ENCODE measurements at places on chromosomes 13 and 19.

- DNase-seq = no peak
These were observed 458.6 kb downstream of the DCT start for GRCh38 chr13:94020833-94021232.

DNA sequence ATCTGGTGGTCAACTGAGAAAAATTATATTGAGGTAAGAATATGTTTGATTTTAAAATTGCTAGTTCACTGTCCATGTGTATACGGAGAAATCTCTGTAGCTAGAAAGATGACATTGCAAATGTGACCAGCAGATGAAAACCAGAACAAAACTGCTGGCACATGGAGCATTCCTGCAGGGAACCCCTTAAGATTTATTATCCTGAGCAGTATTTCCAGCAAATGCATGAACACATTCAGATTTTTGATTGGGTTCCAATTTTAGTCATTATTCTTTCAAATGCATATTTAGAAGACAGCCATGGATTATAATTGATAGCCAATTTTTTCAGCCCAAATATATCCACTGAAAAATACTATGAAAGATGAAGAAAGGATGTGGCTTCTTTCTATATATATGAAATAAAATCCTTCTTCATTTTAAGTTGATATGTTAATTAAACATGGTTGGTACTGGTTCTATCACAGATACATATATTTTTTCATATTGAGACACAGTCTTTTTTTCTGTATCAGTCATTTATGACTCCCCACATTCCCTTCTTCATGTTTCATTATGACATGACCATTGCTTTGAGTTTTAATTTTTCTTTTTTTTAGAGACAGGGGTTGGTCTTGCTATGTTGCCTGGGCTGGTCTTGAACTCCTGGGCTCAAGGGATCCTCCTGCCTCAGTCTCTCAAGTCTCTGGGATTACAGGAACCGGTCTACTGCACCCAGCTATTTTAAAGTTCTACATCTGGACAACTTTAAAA, 376.5 kb downstream of the KLF12 start:
- no peak for DNase-seq

GRCh38 chr19:58056261-58056660, 2.8 kb upstream of the ZNF135 start:
- DNase-seq = no peak

- no peak for DNase-seq
These were observed 24.2 kb upstream of the C13orf46 start for GRCh38 chr13:113997845-113998751.

DNA sequence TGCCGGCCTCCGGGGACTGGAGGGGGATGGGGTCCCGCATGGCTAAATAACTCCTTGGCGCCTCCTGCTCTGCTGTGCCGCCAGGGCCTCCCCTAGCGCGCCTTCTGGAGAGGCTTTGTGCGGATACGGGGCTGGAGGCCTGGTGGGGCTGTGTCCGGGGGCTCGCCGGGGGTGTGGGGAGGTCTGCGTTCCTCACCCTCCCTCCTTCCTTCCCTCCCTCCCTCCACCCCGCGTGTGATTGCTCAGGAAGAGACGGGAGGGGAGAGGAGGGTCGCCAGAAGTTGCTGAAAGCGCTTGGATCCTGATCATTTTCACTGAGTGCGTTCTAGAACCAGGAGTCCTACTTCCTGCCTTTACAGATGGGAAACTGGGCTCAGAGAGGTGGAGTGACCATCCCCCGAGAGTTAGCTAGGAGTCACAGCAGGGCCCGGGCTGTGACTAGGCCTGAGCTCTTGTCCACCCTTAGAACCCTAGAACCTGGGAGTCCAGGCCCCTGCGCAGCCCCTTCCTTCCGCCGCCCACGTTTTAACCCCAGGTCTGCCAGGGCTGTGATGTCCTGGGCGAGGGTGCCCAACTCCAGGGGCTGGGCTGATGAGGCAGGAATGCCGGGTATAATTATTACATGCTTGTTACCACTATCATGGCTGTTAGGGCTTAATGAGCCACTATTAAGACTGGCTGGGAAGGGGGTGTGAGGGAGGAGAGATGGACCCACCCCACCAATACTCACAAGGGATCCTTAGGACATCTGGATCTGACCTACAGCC, 782 bp upstream of the JUND start:
- peak; percentile 89 for DNase-seq

DNA sequence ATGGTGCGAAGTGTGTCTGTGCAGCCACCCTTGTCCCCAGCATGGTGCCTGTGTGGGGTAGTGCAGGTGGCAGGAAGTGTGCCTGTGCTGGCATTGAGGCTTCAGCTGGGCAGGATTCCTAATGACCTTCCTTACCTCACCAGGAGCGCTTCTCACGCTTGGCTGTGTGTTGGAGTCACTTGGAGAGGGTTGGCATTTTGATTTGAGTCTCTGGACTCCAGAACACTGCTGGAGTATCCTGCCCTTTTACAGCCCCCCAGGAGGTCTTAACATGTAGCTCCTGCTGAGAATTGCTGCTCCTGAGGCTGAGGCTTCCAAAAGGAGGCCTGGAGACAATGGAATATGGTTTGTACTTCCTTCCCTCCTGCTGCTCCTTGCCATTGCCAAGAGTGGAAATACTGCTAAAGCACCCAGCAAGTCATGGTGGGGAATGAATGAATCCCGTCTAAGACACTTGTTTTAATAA, 87.1 kb downstream of the ARHGEF7 start:
- DNase-seq = no peak

DNA sequence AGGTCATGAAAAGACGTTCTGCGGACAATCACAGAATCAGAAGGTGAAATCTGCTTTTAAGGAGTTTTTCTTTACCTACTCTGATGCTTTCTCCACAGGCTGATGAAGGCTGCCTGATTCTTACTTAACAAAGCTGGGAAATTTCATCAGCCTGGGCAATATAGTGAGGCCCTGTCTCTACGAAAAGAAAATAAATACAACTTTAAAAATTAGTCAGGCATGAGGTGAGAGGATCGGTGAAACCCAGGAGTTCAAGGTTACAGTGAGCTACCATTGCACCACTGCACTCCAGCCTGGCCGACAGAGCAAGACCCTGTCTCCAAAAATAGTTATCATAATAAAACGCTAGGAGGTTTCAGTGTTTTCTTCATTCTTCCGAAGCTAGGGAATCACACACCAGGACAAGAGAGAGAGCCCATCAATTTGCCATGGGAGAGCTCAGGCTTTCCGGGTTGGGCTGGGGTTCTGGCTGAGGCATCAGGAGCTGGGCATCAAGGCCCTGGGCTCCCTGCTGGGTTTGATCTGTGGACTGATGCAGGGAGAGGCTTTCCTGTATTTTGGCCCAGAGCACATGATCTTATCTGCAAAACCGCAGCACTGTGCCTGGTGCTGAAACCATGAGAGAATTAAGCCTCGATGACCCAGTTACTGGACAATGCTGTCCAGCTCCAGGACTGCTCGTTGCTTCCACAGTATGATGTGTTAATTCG, 25.1 kb upstream of the CEBPG start:
- DNase-seq = no peak

DNA sequence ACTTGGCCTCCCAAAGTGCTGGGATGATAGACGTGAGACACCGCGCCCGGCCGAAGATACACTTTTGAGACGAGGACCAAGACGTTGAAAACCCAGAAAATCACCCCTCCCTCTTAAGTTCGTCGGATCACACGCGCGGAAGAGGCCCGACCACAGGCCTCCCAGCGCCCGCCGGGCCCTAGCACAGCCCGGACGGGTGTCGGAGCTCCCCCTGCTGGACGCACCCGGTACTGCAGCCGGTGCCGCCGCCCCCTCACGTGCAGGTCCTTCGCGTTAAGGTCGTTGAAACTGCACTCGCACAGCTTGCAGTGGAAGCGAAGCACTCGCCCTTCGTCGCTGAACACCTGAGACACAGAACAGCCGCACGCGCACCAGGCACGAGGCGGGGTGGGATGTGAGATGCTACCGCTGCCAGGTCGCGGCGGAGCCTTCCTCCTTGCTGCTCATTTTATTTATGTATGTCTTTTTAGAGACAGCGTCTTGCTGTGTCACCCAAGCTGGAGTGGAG, 35.7 kb upstream of the MATK start:
- no peak for DNase-seq

GRCh38 chr13:90632184-90632583, 715.3 kb upstream of the MIR17HG start:
- no peak for DNase-seq

DNA sequence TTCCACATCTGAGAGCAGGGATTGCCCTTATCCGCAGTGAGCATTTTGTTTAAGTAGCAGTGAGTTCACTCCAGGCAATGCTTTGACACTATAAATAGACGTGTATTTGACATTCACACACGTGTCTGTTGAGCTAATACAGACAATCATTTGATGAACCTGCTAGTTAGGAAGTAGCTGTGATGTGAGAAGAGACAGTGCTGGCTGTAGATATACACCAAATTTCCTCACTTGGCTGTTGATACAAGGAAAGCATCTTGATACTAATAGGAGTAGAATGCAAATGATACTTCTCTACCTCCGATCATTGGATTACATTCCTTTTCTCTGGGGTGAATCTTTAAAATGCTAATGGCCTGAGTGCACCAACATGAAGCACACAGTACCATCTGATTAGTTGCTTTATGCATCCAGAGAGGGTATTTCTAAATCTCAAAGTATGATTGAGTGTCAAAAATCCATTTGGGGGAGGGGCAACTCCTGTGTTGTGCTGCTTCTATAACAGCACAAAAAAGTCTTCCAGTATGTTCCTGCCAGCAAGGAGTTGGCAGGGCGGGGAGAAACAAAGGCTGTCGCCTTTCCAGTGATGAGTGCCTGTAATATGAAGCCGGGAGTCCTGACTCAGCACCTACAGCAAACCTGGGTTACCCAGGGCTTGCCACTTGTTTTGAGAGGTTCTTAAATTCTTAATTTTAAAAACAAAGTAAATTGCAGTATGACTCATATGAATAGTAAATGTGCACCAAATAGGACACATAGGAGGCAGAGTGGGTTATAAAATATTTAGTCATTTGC, 7.0 kb downstream of the CUL4A start:
- DNase-seq = peak; percentile 97

GRCh38 chr13:80821466-80821865, 480.5 kb upstream of the SPRY2 start:
- DNase-seq = no peak

DNA sequence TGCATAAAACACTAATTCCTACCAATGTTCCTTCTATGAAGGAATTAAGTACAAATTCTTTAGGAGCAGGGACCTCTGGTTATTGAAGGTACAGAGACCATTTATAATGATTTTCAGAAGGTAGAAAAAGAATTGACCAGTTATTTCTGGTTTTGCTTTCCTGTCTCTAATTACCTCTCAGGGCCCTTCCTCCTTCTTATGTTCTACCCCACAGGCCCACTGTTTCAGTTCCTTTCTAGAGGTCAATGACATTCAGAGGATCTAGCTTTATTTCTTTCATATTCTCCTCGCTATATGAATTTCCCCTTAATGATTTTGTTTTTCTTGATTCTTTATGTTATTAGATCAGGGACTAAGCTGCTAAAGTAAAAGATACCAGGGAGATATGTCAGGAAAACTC, 345.0 kb upstream of the SPRY2 start:
- no peak for DNase-seq

GRCh38 chr13:61954092-61954491, 538.4 kb upstream of the PCDH20 start:
- no peak for DNase-seq

DNA sequence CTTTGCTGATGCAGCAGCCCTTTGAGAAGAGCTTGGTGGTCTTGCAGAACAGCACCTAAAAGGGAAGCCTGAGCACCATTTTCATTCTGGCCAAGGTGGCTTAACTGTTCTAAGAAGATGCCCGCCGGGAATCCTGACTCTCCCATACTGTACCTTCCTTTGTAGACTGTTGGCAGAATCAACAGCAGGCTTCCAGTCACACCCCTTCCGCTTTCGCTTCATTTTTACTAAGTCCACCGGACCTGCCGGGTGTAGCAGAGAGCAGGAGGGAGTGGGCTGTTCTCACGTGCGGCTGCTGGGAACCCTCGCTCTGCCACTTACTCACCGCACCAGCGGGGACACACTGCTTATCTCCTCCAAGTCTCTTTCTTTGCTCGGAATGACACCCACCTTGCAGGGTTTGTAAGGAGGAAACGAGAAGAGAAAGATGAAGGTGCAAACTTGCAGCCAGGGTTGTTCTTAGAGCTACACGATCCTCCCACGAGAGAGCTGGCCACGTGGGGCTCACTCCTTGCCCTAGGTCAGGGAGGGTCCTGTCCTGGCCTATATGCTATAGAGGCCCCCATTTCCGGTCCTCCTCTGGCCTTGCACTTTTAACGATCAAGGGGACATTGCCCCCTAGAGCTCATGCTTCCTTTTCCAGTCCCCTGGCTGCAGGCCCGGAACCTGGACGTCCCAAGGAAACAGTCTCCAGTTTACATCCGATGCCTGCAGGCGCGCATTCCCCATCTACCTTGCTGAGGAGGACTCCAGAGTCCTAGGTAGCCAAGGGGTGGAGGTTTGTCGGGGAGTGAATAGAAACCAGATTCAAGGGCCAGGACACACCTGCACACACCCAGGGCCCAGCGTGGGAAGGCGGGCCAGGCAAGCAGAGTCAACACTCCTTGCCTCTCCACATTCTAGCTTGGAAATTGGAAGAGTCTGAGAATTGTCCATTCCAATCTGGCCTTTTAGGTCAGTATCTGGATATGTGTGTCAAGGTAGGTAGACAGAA, 453.6 kb downstream of the IRS2 start:
- peak; percentile 18 for DNase-seq

GRCh38 chr19:567296-567900, 5.0 kb upstream of the BSG start:
- no peak for DNase-seq

DNA sequence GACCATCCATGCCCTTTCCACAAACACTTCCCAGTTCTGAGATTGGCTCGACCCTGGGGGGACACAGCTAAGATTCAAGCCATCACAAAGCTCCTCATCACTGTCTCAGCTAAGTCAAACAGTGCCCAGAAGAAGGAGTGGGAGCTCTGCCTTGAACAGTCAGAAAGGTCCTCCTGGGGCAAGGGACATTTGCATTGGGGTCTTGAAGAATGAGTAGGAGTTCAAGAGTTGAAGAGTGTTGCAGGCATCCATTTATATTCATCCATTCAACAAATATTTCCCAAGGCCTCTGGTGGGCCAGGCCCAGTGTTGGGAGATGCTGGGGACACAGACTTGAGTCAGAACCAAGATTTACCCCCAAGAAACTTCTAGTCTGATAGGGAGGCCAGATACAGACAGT, 6.5 kb downstream of the IGLON5 start:
- DNase-seq = no peak

DNA sequence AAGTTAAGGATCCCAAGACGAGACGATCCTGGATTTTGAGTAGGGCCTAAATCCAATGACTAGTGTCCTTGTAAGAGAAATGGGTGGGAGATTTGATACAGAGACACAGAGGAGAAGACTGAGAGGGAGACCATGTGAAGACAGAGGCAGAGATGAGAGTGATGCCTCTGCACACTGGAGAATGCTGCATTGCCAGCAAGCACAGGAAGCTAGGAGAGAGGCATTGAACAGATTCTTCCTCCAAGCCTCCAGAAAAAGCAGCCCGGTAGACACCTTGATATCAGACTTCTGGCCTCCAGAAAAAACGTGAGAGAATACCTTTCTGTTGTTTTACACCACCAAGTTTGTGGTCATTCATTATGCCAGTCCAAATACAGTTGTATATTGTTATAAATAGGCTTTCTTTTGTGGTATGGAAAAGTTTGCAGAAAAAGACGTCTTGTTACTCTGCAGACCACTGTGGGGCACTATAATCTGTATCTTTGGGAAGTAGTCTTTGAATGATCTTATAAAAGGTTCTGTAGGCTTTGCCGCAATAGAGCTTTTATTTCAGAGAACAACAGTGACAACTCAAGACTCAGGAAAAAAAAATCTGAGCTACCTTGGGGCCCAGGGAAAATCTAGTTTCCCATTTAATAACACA, 17.9 kb upstream of the RFC3 start:
- DNase-seq = no peak
